KG1 (cell line): ENCODE measurements at places on chromosomes 11 and 22.

DNA sequence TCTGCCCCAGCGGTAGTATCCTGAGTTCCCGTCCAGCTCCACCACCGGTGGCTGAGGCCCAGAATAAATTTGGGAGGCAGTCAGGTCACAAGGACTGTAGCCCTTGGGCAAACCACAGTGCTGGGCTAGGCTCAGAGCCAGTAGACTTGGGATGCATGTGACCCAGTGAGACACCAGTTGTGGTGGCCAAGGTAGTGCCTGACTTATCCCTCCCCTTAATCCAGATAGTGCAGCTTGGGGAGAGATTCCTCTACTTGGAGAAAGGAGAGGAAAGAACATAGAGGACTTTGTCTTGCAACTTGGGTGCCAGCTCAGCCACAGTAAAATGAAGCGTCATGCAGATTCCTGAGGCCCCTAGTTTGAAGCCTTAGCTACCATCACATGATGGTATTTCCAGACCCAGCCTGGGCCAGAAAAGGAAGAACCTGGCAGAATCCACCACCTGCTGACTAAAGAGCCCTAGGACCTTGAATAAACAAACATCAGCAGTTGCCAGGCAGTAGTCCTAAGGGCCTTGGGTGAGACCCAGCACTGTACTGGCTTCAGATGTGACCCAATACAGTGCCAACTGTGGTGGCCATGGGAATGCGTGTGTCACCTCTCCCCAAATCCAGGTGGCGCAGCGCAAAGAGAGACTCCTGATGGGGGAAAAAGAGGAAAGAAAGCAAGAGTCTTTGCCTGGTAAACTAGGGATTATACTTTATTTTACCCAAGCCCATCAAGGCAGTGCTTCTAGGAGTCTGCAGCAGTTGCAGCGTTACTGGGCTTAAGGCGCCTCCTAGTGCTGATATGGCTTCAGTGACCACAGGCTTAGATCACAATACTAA lies 17.0 kb upstream of the DDX10 start:
- DNase-seq, result peak; percentile 45

DNA sequence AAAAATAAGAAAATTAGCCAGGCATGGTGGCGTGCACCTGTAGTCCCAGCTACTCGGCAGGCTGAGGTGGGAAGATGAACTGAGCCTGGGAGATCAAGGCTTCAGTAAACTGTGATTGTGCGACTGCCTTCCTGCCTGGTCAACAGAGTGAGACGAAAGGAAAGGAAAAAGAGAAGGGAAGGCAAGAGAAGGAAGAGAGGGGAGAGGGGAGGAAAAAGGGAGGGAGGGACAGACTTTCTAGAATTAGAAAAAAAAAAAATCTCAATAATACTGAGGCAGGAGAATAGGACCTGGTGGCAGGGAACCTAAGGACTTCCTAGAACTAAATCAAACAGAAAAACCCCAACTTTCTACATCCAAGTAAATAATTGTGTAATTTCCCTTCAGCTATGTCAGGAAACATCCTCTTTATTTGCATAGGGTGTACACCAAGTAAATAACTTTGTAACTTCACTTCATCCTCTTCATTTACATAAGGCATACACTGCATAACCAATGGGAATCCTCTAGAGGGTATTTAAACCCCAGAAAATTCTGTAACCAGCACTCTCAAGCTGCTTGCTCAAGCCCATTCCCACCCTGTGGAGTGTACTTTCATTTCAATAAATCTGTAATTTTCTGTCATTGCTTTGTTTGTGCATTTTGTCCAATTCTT lies 8.7 kb downstream of the SBF2 start:
- DNase-seq, result no peak

DNA sequence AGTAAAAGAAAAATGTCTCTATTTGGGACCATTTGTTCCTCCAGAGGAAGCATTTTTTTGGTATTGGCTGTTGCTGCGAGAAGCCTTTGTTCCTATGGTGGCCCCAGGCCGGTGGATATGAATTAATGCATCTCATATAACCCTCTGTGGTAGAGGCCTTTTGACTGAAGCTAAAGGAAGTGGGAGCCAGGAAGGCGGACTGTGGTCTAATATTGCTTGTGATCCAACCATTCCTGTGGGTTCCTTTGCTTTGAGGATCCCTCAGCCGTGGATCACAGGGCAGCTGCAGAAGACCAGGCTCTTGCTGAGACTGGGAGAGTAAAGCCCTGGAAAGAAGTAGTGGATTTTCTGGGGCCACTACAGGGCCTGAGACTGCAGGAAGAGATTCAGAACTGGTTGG lies 68.3 kb upstream of the NAV2 start:
- no peak for DNase-seq

- no peak for DNase-seq
Observed at GRCh38 chr11:61147271-61147670, 14.0 kb downstream of the VPS37C start.

- DNase-seq, result no peak
Observed at GRCh38 chr22:48858856-48859255, 968.8 kb downstream of the BRD1 start.

GRCh38 chr11:34174412-34175041 lies 69.1 kb downstream of the NAT10 start:
- DNase-seq, result peak; percentile 28

GRCh38 chr11:57414612-57415212 lies 12.2 kb downstream of the SLC43A3 start:
- DNase-seq, result no peak

DNA sequence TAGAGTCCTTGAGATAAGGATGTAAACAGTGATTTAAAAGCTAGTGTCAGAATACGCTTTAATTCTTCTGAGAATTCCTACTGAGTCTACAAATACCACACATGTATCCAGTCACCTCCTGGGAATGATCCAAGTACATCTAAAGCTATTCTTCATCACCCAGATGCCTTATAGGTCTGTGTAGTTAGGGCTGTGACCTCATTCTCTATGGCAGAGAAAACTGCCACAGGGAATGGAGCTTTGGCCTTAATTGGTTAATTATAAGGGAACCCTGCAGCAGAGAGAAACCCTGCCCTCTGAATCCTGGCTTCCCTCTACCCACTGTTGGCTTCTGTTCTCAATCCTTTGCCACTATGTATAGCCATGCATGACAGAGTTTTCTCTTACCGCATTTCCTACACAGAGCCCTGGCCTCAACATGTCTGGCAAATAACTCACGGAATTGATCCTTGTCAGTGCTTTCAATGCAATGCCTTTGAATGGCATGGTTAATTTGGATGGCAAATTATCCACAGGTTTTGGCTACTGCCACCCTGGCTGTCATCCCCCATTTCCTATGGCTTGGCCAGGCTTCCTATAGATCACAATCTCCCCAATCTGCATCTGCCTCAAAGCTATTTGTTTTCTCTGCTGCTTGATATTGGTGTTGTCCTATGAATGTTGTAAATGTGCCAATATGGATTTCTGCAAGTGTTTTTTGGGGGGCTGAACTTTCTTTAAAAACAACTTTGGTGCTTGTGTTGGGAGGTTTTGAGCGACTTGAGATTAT lies 2.9 kb downstream of the DIXDC1 start:
- DNase-seq, result no peak

GRCh38 chr11:130145975-130146776 lies 13.4 kb upstream of the ST14 start:
- no peak for DNase-seq

DNA sequence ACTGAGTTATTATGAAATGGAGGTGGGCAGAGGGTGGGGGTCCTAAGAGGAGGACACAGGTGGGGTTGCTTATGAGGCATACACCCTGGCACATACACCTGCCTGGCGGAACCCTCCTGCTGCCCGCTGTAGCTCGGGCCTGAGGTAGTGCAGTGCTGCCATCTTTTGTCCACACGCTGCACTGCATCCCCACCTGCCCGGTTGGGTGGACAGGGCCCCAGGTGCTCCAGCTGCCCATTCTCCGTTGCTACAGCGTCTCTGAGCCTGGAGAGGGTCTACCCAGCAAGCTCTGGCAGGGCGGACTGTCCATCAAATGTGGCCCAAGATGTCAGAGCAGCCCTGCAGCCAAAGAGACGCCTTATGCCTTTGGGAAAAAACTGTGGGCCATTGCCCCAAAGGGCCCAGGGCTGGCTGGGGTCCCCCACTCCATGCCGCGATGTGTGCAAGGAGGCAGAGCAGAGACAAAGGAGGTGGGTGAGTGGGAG lies 131.2 kb downstream of the BUD13 start:
- peak; percentile 7 for DNase-seq

- no peak for DNase-seq
Observed at GRCh38 chr11:119974051-119974450, 163.9 kb downstream of the TRIM29 start.

DNA sequence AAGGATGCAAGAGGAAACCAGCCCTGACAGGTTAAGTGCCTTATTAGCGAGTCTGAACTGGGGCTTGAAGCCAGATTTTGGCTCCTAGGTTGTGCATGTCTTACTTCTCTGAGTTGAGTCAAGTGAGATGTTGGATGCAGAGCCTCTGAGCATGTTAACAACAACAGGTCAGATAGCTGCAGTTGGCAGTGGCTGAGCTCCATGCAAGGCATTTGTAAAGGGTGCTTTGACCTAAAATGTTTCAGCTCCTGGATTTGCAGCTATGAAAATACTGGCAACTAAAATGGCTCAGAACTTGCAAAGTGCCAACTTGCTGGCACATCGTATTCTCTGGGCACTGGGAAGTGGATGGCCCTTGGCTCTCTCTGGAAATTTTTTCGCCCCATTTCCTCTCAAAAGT lies 16.4 kb upstream of the CSRP3 start:
- DNase-seq, result no peak

- no peak for DNase-seq
Observed at GRCh38 chr11:119172513-119172912, 4.0 kb downstream of the NLRX1 start.
